ENCODE measurements at places on chromosomes 11 and 22. TPM values are rescaled to one million over a fixed set of nuclear protein-coding genes. Genes with fewer than 3 reads are reported as not detected.

- no peak for DNase-seq
Observed at GRCh38 chr11:126716456-126717083, 284.0 kb downstream of the KIRREL3 start.

DNA sequence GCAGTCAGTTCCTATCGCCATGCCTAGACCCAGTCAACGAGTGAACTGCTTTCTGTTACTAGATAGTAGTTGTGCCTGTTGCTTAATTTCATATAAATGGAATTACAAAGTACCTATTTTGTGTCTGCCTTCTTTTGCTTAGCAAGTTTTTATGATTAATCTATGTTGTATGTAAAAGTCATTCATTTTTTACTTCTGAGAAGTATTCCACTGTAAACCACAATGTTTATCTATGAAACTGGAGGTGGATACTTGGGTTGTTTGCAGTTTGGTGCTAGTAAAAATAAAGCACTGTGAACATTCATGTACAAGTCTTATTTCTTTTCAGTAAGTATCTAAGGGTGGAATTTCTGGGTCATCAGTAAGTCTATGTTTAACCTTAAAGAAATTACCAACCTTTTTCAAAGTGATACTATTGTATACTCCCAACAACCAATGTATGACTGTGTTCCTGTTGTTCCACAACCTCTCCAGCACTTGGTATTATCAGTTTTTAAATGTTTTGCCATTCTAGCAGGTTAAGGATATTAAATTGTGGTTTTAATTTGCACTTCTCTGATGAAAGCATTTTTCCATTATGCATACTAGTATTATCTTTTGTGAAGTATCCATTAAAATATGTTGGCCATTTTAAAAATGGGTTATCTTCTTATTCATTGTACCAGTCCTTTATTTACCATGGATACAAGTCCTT, 68.2 kb downstream of the DNAJC24 start:
- DNase-seq = peak; percentile 68

Gene MAJIN
- not detected for polyA plus RNA-seq

- DNase-seq = no peak
Observed at GRCh38 chr11:121144723-121145122, 43.7 kb downstream of the TECTA start.

DNA sequence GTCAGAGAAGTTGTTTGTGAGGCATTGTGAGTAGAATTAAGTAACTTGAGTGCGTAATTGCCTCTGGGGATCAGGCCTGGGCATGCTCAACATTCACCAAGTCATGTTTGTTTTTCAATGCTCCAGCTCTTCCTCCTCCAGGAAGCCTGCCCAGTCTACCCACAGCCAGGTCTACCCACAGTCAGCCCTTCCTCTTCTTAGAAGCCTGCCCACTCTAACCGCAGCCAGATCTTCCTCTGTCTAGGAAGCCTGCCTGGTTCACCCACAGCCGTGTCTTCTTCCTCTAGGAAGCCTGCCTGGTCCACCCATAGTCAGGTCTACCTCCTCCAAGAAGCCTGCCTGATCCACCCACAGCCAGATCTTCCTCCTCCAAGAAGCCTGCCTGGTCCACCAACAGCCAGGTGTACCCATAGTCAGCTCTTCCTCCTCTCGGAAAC, 25.0 kb downstream of the LRP5 start:
- DNase-seq = peak; percentile 62

GRCh38 chr11:2516276-2517015, 71.6 kb downstream of the KCNQ1 start:
- no peak for DNase-seq

- peak; percentile 19 for DNase-seq
Observed at GRCh38 chr11:132838627-132839026, 693.7 kb downstream of the OPCML start.

Gene INS
- not detected for polyA plus RNA-seq

DNA sequence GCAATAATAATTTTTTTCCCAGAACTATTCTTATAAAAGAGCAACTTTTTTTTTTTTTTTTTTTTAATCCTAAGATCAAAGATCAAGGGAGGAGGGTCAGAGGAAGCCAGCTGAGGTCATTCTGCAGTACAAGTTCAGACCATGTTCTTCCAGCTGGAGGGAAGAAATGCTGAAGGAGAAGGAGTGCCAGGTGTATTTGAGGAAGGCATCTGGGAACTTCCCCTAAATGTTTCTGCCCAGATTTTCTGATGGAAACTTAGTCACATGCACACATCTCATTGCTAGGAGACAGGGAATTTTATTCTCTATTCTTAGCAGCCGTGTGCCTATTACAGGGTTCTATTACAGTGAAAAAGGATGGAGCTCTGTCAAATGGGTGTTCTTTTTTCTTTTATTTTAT, 208.4 kb downstream of the ARHGAP42 start:
- DNase-seq = peak; percentile 24

GRCh38 chr11:30206249-30206996, 24.4 kb upstream of the FSHB start:
- no peak for DNase-seq

Gene MGAT3
- polyA plus RNA-seq = not detected

- DNase-seq = no peak
Observed at GRCh38 chr11:74284466-74284865, 27.0 kb downstream of the P4HA3 start.

Gene SMTNL1
- not detected for polyA plus RNA-seq

DNA sequence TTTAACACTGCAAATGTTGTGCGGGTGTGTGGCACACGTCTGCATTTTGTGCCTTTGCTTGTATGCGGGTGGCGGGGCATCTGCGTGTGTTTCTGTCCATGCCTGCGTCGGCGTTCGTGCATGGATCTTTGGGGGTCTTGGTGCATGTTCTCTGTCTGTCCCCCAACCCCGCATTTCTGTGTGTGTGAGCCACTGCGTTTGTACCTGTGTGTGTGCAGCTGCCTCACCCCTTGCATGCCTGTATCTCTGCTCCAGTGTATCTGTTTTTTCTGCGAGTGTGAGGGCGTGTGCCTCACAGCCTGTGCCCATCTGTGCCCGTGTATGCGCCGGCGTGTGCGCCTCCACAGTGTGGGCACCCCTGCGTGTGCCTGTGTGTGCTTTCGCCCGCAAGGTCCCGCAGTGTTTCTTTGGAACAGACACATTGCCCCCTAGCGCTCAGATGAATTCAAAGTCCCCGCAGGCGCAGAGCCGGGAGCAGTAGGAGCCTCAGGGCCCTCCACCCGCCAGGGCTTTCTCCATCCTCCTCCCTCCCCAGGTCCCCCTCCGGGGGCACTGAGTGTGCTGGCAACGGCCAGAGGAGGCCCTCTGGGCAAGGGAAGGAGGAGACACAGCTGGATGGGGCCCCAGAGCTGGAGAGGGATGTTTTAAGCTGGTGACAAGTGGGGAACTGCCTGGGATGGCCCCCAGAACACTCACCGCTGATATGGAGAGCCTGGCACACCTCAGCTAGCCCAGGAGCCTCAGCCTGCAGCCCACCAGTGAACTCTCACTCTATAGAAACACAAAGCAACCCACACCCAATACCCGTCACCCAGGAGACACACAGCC, 3.1 kb upstream of the MN1 start:
- DNase-seq = peak; percentile 41
